ENCODE measurements at places on chromosomes 1 and 21. TPM values are rescaled to one million over a fixed set of nuclear protein-coding genes. Genes with fewer than 3 reads are reported as not detected.

The NAV1 gene
- 24.5 TPM for total RNA-seq

The FAAH gene
- 16.7 TPM for total RNA-seq

The AIRE gene
- total RNA-seq, result 0.14 TPM

The EFNA1 gene
- 25.4 TPM for total RNA-seq

The MTF2 gene
- total RNA-seq, result 9.2 TPM

The AGBL4 gene
- 4.3 TPM for total RNA-seq

The CLCA2 gene
- total RNA-seq, result not detected

The ZSWIM5 gene
- total RNA-seq, result 1.6 TPM

The NES gene
- total RNA-seq, result 282 TPM

The LCE2B gene
- total RNA-seq, result not detected

The EIF3I gene
- 99.2 TPM for total RNA-seq

The HCN3 gene
- 1.4 TPM for total RNA-seq

The BACE2 gene
- total RNA-seq, result 34.0 TPM

The CD52 gene
- 5.6 TPM for total RNA-seq

The FAM131C gene
- total RNA-seq, result 4.4 TPM

The GJA4 gene
- 28.8 TPM for total RNA-seq

The OPTC gene
- not detected for total RNA-seq

The NHLH2 gene
- total RNA-seq, result not detected

The BTBD19 gene
- 8.8 TPM for total RNA-seq

The LY9 gene
- total RNA-seq, result not detected

The FLVCR1 gene
- 3.4 TPM for total RNA-seq

The TTC24 gene
- total RNA-seq, result not detected

The C1orf185 gene
- not detected for total RNA-seq

The C8B gene
- total RNA-seq, result not detected

The PLA2G4A gene
- total RNA-seq, result 5.1 TPM

The IL22RA1 gene
- total RNA-seq, result 0.31 TPM

The CFHR2 gene
- not detected for total RNA-seq

The CHIA gene
- total RNA-seq, result not detected

The DNAJC28 gene
- total RNA-seq, result 5.6 TPM

The TMEM54 gene
- total RNA-seq, result 7.8 TPM

The KRTAP13-3 gene
- not detected for total RNA-seq

The LRRC3 gene
- total RNA-seq, result 1.1 TPM

The TRIM45 gene
- 8.9 TPM for total RNA-seq

The KRTAP19-3 gene
- not detected for total RNA-seq
